Lung microvascular endothelial cell (primary cell): ENCODE measurements at places on chromosomes 6 and 20. TPM values are rescaled to one million over a fixed set of nuclear protein-coding genes. Genes with fewer than 3 reads are reported as not detected.

The TPD52L1 gene
- 1.1 and 2.4 TPM in 2 replicates for total RNA-seq

The OR2B6 gene
- not detected in 2 replicates for total RNA-seq

The PTCRA gene
- total RNA-seq: not detected in 2 replicates

The APOBEC2 gene
- total RNA-seq: not detected in 2 replicates

The PSORS1C2 gene
- not detected in 2 replicates for total RNA-seq

The SLPI gene
- 0.79 TPM in 1 of 2 replicates, not detected in the other for total RNA-seq

The OR2H1 gene
- total RNA-seq: not detected in 2 replicates

The WFDC8 gene
- not detected in 2 replicates for total RNA-seq

The KCNS1 gene
- total RNA-seq: under 0.01 and 0.40 TPM in 2 replicates

The COX4I2 gene
- not detected in 2 replicates for total RNA-seq

The POU5F1 gene
- total RNA-seq: not detected in 2 replicates

The PPIL6 gene
- total RNA-seq: 0.22 and 0.60 TPM in 2 replicates

The FKBP1C gene
- 1.7 and 3.4 TPM in 2 replicates for total RNA-seq
